ENCODE measurements at places on chromosomes 3 and 15.
A peak's percentile ranks its signal among the peaks of the same experiment; 100 is the strongest.

- no peak for DNase-seq
These were observed 94.4 kb downstream of the SLCO3A1 start for GRCh38 chr15:91947683-91948608.

- DNase-seq, result no peak
These were observed 178.6 kb downstream of the SATB1 start for GRCh38 chr3:18246336-18247060.

GRCh38 chr3:136728918-136729317 is 23.3 kb downstream of the STAG1 start:
- peak; percentile 39 for DNase-seq

DNA sequence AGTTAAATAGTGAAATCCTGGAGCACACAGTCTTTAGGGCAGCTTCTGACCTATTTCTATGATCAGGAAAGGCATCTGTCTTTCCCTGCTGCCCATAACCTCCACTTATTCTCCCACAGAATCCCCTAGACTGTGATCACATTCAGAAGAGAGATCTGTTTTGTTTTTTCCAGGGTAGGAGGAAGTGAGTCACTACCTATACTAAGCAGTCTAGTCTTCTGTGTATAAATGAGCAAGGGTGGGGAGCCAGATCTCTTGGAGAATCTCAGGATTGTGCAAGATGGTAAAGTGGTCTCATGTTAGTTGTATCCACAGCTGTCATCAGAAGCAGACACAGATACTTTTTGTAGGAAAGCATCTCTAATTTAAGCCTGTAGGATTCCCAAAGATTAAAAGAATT is 11.8 kb upstream of the FBXO22 start:
- DNase-seq, result peak; percentile 56

DNA sequence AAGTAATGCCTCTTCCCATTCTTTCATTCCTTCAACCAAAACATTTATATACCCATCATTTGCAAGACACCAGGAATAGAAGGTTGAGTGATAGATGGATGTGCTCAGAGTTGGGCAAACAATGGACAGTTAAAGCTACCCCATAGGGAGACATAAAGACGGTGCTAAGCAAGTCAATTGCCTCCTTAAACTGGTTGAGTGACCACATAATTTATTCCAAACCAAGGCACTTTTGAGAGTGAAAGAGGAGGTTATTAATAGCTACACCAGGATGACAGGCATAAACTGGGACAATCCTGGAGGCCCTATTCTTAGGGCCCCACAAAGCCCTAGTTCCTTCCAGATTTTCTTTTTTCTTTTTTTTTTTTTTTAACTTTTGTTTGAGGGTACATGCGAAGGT is 21.4 kb upstream of the DYNC1LI1 start:
- DNase-seq, result no peak

GRCh38 chr3:109059264-109059663 is 58.7 kb downstream of the MORC1 start:
- DNase-seq, result no peak

- no peak for DNase-seq
These were observed 1.5 kb downstream of the RBM15B start for GRCh38 chr3:51392355-51393133.

DNA sequence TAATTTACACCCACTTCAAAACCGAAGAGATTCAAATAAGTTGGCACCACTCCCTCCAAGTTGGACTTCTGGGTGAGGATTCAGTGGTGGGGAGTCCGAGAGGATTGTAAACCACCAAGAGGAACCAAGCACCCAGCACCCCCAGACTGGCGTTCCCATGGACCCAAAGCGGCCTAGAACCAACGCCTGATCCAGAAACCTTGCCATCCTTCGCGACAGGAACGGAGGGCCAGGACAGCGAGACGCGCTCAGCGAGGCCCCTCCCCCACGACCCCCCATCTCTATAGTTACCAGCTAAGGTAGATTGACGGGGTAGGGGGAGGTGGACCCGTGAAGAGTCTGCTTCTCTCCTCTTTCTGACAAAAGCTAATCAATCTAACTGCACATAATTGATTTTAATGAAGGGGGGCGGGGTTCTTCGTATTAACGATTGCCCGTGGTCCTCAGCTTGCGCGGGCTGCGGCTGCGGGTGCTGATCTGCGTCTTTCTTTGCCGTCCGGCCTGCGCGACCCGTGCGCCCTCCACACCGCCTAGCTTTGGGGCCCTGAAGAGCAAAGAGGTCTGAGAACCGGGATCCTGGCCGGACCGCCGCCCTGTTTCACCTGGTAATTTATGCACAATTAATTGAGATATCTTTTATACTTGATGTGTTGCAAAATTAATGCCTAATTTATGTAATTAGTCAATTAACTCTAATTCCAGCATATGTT is 10.9 kb upstream of the FOXB1 start:
- DNase-seq, result no peak

DNA sequence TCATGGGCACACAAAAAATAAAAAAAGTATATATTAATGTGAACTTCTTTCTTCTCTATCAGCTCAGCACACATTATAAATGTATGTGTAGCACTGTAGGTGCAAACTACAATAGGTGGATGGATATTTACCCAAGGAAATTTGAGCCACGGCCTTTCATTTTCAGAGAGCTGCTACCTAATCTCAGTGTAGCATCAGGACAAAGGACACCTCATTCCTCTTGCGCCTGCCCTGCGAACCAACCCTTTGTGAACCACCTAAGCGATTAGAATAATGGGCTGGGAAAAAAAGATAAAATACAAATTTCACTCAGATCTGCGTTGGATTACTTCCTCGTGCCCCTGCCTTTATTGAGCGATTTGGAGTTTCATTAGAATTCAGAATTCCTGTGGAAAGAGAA is 263.2 kb downstream of the NR2F2 start:
- no peak for DNase-seq

GRCh38 chr3:171753025-171753472 is 57.2 kb downstream of the PLD1 start:
- no peak for DNase-seq

DNA sequence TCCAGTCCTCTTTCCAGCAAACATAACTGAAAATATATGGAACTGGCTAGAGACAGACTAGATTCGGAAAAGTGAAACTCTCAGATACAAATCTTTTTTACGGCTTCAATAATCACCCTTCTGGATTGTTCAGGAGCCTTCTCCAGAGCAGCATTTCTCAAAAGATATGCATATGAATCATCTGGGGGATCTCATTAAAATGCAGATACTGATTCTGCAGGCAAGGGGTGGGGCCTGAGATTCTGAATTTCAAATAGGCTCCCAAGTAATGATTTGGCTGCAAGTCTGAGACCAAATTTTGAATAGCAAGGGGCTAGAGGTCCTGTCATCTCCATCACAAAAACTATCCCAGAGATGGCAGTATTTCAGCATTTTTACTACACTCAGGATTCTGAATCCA is 165.4 kb downstream of the CTNNB1 start:
- no peak for DNase-seq

GRCh38 chr3:116939091-116939490 is 229.5 kb downstream of the TUSC7 start:
- DNase-seq, result no peak

GRCh38 chr3:115536171-115536570 is 87.1 kb upstream of the GAP43 start:
- no peak for DNase-seq

DNA sequence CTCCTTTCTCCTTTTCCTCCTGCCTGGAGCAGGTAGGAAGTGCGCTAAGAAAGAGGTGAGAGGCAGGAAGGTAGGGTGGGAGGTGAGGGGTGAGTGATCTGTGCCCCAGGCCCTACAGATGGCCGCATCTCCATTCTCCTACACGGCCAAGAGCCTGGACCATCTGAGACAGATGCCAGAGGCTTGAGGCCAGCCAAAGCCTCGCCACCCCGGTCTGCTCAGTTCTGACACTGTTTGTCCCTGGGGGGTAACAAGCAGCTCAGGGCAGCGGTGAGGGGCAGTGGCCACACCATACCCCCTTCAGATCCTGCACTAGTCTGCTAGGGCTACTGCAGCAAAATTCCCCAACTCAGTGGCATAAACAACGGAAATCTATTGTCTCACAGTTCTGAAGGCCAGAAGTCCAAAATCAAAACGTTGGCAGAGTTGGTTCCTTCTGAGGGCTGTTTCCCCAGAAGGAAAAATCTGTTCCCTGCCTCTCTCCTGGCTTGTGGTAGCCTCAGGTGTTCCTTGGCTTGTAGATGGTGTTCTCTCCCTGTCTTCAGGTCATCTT is 28.4 kb downstream of the ADCY5 start:
- no peak for DNase-seq

DNA sequence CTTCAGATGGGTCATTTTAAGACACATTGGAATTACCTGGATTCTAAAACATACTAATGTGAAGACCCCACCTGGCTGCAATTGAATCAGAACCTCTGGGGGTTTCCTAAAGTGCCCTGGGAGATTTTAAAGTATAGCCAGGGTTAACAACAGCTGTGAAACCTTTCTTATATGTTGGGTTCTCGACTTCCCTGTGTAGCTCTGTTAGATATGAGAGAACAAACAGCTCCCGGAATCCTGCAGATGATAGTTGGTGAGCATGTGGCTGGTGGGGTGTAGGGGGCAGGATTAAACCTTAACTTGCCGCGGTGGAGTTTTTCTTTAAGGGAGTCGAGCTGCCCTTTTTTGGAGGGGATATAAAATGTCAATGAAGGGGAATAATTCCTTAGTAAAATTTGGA is 12.1 kb downstream of the PLCL2 start:
- no peak for DNase-seq

GRCh38 chr15:88316586-88316985 is 60.0 kb upstream of the NTRK3 start:
- DNase-seq, result no peak

- peak; percentile 36 for DNase-seq
These were observed 20.8 kb downstream of the CORO2B start for GRCh38 chr15:68599560-68600071.

- no peak for DNase-seq
These were observed 655 bp upstream of the TMOD3 start for GRCh38 chr15:51828621-51829375.

- DNase-seq, result no peak
These were observed 218.0 kb downstream of the XXYLT1 start for GRCh38 chr3:195052939-195053338.

DNA sequence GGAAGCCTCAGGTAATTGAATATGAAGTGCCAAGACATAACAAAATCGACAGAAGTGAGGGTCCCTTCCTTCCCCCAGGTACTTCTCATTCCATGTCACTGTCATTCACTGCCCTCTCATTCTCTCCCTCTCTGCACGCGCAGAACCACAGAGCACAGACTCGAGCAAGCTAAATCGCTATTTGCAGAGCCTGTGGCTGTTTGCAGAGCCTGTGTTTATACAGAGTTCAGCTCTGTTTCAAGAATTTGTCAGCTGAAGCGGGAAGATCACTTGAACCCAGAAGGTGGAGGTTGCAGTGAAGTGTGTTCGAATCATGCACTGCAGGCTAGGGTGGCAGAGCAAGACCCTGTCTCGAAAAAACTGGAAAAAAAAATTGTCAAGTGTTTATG is 2.5 kb downstream of the VILL start:
- no peak for DNase-seq

- no peak for DNase-seq
These were observed 253.1 kb downstream of the NFKBIZ start for GRCh38 chr3:102102394-102102793.

DNA sequence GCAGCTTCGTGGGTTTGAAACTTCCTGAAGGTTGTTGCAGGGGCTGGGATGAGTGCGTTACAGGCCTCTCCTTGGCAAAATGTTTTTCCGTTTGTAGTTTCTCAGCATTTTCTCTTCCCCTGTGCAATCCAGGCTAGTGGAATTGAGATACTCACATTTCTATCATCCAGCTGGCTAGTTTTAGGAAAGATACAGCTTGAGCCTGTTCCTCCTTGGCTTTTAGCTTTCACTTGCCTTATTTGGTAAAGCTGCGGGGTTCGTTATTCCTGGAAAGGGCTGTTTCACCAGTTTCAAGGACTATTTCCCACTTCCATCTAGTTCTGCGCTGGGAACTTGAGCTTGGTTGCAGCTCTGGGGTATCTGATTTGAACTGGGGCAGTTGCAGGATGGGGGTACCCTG is 90.3 kb downstream of the ITPR1 start:
- DNase-seq, result no peak

- DNase-seq, result no peak
These were observed 6.0 kb downstream of the PLOD2 start for GRCh38 chr3:146154995-146155394.

DNA sequence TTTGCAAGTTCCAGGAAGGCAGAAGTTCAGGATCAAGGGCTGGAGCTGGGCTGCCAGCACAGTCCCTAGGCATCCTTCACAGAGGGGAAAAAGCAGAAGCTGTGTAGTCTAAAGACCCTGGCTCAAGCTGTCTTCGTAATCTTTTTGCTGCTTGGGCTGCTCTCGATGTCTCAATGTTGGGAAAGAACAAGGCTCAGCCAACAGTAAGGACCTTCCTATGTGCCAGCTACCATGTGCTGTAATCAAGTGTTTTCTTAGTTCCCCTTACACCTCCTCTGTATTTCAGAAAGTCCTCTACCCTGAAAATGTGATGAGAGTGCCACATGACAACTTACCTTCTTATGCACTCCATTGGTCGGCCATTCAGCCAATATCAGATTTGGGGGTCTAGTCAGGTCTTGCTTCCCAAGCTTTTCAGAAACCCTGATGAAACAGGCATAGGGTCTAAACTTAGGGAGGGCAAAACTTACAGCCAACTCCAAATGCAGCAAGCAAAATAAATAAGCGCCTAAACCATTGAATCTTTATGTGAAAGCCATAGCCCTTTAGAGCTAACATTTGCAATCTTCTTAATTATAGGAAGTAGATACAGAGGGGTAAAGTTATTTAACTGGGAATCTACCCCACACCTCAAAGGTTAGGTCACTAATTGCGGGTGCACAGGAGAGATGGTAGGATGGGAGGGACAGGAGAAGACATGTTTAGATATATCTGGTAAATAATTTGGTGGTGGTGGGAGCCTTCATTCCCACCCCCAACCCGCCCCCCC is 1.2 kb upstream of the EDEM1 start:
- no peak for DNase-seq
